ENCODE measurements at places on chromosomes 12 and 14.
A peak's percentile ranks its signal among the peaks of the same experiment; 100 is the strongest.

GRCh38 chr14:77782202-77782601, 17.7 kb upstream of the ADCK1 start:
- DNase-seq = no peak

- DNase-seq = no peak
These were observed 13.6 kb downstream of the ARHGAP5 start for GRCh38 chr14:32090686-32091085.

DNA sequence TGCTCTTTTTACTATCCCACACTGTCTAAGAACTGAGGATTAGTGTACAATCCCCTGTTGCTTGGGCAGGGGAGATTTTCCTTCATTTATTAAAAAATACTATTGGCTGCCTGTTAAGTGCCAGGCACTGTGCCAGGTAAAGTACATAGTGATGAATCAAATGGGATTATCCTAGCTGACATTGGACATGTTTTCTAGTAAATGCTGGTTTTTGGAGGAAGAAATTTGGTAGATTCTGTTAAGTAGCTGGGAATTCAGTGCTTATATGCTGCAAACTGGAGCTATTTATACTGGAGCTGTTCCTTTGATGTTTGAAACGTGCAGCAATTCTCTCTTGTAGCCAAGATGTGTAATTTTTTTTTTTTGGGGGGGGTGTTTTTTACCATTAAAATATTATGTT, 299.6 kb downstream of the EMP1 start:
- no peak for DNase-seq

GRCh38 chr14:51715742-51716141, 64.0 kb downstream of the FRMD6 start:
- DNase-seq = no peak

- no peak for DNase-seq
These were observed 68.7 kb downstream of the PLEKHA5 start for GRCh38 chr12:19198272-19198671.

GRCh38 chr12:100324498-100324897, 32.4 kb upstream of the SLC17A8 start:
- no peak for DNase-seq

DNA sequence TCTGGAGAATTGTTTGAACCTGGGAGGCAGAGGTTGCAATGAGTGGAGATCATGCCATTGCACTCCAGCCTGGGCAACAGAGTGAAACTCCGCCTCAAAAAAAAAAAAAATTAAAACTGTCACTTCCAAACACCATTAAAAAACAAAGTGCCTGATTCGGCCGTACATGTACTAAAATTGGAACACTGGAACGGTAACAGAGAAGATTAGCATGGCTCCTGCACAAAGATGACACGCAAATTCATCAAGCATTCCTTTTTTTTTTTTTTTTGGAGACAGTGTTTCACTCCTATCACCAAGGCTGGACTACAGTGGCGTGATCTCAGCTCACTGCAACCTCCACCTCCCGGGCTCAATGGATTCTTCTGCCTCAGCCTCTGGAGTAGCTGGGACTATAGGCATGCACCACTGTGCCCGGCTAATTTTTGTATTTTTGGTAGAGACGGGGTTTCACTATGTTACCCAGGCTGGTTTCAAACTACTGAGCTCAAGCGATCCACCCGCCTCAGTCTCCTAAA, 40.2 kb upstream of the SINHCAF start:
- DNase-seq = no peak

GRCh38 chr12:117875744-117876435, 92.9 kb downstream of the KSR2 start:
- DNase-seq = peak; percentile 4

DNA sequence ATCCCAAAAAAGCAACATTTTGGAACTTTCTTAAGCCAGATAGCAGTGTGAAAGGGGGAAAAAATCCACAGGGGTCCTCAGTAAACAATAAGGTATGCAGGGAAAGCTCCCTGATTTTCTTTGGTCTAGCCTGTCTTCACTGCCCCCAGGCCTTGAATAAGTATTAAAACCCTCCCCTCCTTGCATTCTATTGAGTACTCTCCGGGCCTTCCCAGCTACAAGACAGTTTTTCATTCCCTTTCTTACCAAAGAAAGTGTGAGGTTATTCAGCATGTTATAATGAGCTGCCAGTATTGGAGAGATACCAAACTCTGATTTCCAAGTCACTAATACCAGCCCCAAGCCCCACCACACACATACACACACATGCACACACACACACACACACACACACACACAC, 59.8 kb upstream of the KIF21A start:
- no peak for DNase-seq

GRCh38 chr14:99125113-99125512, 146.9 kb downstream of the BCL11B start:
- DNase-seq = no peak

DNA sequence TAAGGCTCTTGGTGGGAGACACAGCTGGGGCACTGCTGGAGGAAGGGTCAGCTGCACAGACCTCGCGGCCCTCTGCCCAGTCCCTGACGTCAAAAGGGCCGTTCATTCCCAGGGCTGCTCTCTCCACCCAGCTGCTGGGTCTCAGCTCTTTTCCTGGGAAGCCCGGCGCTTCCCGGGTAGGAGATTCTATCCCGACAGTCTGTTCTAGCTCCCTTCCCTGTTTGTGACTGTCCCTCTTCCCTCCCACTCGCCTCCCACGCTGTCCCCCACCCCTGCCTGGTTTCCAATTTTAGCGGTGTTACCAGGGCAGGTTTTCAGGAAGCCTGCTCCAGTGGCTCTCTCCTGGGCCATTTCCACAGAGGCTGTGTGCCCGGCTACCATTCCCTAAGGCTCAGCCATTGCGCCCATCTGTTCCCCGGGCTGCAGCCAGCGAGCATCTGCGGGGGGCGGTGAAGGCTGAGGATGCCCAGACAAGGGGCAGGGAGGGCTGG, 186.6 kb downstream of the CACNA1C start:
- DNase-seq = no peak

DNA sequence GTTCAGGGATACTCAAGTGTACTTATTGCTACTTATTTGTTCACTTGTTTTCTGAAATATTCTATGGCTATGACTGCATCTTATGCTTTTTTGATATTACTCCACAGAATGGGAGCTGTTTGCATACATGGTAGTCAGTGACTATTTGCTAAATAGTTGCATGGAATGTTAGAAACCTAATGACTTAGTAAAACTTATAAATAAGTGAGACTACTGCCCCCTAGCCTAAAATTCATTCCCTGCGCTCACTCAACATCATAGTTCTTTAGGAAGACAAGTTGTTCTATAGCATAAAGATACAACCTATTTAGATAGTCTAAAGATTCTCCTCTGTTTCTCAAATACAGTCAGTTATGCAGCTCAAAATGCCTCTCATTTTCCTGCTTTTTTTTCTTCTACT, 305.5 kb downstream of the CEP128 start:
- no peak for DNase-seq

GRCh38 chr12:123391546-123392343, 7.8 kb downstream of the KMT5A start:
- DNase-seq = no peak

GRCh38 chr12:13000925-13001774, 1.1 kb upstream of the HEBP1 start:
- DNase-seq = peak; percentile 8

DNA sequence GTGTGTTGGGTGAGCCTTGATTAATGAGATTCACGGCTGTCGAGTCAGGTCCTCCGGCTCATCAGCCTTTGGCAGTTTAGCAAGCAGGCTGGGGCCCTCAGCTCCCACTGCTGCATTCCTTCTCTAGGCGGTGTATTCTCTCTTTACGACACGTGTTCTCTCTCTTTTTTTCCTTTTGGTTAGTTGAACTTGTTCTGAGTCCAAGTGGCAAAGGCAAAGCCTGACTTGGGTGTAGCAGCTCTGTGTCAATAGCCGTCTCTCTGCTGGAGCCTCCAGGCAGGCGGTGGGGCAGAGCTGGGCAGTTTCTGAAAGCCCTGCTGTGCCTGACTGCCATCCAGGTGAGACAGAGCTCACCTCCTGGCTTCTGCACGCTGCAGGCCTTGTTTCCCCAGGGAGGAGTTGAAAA, 46.6 kb downstream of the SUSD6 start:
- DNase-seq = no peak

DNA sequence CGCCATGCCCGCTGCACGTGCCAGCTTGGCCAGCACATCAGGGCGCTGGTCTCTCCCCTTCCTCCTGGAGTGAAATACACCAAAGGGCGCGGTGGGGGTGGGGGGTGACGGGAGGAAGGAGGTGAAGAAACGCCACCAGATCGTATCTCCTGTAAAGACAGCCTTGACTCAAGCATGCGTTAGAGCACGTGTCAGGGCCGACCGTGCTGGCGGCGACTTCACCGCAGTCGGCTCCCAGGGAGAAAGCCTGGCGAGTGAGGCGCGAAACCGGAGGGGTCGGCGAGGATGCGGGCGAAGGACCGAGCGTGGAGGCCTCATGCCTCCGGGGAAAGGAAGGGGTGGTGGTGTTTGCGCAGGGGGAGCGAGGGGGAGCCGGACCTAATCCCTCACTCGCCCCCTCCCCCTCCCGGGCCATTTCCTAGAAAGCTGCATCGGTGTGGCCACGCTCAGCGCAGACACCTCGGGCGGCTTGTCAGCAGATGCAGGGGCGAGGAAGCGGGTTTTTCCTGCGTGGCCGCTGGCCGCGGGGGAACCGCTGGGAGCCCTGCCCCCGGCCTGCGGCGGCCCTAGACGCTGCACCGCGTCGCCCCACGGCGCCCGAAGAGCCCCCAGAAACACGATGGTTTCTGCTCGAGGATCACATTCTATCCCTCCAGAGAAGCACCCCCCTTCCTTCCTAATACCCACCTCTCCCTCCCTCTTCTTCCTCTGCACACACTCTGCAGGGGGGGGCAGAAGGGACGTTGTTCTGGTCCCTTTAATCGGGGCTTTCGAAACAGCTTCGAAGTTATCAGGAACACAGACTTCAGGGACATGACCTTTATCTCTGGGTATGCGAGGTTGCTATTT, 914 bp upstream of the CCND2 start:
- peak; percentile 41 for DNase-seq

DNA sequence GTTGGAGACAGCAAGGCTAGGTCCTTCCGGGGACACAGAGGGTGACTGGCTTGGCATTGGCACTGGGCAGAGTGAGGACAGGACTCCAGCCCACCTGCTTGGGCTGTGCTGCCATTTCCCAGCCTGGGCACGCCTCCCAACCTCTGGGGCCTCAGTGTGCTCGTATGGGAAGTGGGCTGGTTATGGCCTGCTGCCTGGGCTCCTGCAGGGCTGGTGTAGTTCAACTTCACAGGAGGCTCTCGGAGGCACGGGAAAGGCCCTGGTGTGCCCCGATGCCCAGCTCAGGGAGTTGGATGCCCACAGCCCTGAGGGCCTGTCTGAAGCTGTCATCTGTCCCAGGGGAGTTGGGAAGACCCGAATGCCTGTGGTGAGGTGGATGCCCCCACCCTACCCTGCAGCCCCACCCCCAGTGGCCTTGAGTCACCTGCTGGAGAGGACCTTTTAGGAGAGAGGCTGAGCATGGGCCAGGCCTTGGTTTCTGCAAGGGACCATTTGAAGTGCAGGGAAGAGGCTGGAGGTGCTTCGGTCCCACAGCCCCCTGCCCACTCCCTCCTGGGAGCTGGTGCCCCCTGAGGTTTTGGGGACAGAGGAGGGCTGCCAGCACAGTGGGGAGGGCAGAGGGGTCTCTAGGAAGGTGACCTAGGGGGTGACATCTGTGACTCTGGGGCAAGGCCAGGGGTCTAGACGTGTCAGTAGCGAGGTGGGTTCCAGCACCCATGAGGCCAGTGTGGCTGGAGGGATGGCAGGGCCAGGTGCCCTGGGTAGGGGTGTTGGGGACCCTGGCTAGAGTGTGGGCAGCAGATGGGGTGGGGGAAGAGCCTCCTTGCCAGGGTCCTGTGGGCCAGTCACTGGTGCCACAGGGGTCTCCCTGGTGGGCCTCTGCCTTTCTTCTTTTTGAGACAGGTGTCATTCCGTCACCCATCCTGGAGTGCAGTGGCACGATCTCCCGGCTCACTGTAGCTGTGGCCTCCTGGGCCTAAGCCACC, 9.1 kb downstream of the ULK1 start:
- no peak for DNase-seq

DNA sequence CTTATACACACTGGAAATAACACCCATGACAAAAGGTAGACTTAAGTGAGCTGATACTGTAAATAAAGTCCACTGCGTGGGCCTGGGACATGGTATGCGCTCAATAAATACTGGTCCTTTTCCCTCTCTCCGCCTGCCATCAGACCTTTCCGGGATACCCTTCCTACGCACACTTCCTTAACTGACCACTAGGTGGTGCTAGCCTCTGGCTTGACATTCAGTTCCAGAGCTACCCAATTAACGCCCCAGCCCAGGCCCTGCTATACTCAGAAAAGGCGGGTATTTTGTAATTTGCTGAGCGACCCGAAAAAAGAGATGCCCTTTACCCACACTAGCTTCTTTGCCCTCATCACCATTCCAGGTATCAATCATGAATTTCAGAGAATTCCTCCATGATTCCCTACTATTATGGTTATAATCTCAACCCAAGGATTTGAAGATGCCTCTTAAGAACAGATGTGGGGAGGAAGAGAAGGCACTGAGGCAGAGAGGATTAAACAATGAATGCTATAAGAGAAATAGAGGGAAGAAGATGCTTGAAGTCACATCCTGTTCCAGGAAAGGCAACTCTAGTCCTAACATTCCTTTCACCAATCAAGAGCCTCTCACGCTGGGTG, 3.9 kb upstream of the LRP1 start:
- peak; percentile 39 for DNase-seq

GRCh38 chr12:108642899-108643654, 9.4 kb upstream of the SELPLG start:
- DNase-seq = no peak

DNA sequence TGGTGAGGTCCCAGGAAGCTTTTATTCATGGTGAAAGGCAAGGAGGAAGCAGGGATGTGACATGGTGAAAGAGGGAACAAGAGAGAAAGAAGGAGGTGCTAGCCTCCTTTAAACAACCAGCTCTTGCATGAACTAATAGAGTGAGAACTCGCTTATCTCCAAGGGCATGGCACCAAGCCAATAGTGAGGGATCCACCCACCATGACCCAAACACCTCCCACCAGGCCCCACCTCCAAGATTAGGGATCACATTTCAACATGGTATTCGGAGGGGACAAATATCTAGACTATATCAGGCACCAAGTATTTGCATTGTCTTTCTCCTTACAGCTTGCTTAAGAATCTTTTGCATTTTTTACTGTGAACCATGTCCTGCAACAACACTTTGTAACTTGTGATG, 91.9 kb upstream of the DHRS4 start:
- DNase-seq = no peak

DNA sequence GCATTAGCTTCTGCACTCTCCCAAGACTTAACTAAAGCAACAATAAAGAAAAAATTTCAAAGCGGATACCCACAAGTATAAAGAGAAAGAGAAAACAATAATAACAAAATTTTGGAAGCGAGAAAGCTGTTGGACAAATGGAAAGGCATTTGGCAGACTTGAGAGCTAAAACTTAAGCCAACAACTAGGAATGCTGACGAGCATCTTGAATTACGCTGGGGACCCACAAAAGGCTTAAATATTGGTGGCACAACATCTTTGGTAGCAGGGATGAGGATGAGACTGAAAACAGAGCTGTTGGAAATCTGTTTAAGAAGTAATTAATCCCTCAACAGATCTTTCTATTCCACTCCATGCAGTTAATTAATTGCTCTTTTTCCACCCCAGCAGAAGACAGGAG, 49.8 kb downstream of the LLPH start:
- no peak for DNase-seq

Measured in stimulated activated CD4-positive, alpha-beta T cell treated with anti-CD3 and anti-CD28 coated beads, Interleukin-15, amount 100 ng/mL, for 1 hour (primary cell).